Neural crest cell (in vitro differentiated cells): ENCODE measurements at places on chromosomes 1 and 21.

DNA sequence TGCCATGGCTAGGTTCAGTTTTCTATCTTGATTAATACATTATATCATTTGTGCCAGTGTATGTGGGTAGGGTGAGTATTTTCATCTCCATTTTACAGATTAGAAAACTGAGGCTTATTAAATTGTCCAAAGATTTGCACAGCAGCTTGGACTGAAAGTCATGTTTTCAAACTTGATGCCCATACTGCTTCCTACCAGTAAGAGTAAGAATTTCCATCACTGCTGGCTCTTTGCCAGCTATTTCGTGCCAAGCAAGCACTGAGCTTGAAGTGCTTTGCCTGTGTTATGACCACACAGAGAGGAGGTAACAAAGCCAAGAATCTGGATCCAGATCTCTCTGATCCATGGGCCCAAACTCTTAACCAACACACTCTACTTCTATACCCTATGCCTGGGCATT lies 295.0 kb downstream of the VAV3 start:
- no peak for DNase-seq

DNA sequence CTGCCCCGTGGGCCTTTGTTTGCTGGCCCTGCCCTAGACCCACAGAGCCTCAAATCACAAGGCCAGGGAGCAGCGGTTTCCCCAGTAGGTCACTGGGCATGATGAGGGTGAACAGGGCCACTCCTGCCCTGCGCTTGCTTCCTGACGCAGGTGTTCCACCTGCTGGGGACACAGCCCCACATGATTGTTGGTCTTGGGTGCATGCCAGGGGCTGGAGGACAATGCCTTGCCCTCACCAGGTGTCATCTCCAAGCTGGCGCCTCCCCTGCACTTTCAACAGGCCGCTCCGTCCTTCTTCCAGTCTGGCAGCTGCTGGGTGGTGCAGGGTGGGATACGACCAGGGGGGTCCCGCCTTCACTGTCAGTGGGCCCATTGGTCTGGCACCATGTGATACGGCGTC lies 24.3 kb downstream of the IL10RB start:
- no peak for DNase-seq

DNA sequence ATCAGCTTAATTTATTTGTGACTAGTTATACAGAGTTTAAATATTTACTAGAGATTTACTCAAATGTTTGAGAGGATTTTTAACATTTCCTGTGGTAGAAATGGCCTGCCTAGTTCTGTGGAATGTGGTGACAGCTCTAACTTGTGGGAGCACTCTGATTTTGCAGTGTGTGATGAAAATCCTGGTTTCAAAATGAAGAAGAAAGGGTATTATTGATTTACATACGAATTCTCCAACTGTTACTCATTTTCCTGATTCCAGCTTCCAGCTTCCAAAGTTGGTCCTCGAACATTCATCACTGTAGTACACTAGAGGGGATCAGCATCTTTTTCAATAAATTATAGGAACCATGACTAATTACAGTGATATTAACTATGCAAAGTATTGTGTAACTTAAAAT lies 462.7 kb upstream of the PKN2 start:
- no peak for DNase-seq

- DNase-seq, result no peak
Observed at GRCh38 chr1:227937031-227937837, 10.5 kb downstream of the WNT9A start.

DNA sequence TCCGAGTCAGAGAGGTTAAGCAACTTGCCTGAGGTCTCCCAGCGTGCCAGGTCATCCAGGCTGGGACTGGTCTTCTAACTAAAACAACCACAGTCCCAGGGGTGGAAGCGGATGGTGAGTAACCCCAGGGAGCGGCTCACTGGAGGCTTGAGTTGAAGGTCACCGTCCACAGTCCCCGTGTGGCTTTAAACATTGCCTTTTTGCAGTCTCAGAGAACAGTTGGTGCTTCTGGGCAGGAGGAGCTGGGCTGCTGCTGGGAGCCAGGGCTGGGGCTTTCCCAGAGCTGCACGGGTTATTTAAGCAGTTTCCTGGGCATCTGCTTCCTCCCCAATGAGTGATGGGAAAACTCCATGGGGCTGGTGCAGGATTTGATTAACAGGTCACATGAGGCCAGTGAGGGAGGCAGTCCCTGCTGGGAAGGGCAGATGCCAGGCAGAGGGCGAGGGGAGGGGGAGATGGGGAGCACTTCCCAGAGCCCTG lies 12.3 kb downstream of the ARHGEF10L start:
- DNase-seq, result no peak

DNA sequence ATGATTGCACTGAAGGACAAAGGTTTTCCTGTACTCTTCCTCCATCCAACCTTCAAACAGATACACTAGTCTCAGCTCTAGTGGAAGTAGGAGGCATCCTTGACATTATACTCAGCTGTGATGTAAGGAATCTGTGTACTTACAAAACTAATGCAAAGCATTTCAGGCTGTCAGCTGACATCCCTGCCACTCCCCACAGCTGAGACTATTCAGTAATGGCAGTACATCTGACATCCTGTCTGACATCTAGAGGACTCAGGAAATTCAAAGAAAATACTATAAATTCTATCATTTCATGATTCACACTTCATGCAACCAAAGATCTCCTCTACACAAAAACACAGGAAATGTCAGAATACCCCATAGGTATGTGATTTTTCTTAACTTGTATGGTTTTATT lies 325.8 kb downstream of the SMYD3 start:
- DNase-seq, result no peak
